ENCODE measurements at places on chromosomes 1 and 21.

- DNase-seq, result no peak
These were observed 1010.3 kb downstream of the KCNT2 start for GRCh38 chr1:195597891-195598290.

DNA sequence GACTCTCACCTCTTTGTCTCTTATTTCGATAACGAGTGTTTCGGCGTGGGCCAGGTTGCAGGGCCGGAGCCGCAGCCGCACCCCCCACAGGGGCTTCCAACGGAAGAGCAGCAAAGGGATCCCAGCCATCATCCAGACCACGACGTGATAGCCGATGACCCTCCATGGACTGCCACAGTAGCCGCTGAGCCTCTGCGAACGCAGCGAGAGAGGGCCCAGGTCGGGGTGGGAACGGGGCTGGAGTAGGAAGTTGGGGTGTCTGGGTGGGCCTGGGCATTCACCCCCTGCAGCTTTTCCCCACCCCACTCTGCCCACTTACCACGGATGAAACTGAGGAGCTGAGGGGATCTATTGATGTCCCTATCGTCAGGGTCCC lies 6.4 kb downstream of the ATP13A2 start:
- DNase-seq, result no peak

DNA sequence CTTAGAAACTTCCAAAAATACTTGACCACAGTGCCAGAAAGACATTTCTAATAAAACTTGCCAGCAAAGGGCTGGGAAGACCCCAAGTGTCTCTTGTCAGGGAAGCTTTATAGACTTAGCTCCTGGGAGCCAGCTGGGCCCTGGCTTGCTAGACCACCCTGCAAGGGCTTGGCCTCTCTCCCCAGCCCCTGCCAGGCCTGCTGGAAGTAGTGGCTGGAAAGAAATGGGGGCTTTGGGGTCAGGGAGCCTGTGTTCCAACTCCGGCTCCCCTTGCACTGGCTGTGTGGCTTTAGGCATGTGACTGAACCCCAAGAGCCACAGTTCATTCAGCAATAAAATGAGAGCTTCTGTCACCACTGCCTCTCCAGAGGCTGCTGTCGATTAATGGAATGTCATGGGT lies 31.1 kb downstream of the H3-3A start:
- DNase-seq, result no peak

- DNase-seq, result peak; percentile 76
These were observed 212.5 kb downstream of the TOMM20 start for GRCh38 chr1:234915924-234916675.

DNA sequence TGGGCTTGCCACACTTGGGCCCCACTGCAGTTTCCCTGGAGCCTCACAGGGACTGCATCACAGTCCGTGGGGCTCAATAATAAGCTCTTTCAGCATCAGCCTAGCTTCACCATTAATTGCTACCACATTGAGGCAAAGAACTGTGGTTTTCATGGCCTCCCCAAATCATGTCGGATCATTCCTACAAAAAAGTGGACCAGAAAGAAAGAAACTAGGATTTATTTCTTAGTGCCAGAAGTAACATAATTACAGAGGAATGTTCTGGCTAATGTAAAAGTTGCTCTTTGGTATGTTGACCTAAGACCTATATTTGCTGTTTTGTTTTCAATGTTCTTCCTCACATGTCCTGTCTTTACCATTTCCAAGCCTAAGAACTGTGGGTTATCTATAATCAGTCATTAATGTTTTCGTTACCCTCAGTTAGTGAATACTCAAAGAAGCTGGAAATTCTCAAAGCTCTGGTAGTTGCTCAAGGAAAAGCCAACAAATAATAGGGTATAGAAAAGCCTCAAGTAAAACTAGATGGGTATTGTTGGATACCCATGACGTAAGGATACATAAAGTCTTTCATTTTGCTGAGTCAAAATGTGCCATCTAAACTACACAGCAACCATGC lies 173.9 kb downstream of the LTN1 start:
- DNase-seq, result no peak

DNA sequence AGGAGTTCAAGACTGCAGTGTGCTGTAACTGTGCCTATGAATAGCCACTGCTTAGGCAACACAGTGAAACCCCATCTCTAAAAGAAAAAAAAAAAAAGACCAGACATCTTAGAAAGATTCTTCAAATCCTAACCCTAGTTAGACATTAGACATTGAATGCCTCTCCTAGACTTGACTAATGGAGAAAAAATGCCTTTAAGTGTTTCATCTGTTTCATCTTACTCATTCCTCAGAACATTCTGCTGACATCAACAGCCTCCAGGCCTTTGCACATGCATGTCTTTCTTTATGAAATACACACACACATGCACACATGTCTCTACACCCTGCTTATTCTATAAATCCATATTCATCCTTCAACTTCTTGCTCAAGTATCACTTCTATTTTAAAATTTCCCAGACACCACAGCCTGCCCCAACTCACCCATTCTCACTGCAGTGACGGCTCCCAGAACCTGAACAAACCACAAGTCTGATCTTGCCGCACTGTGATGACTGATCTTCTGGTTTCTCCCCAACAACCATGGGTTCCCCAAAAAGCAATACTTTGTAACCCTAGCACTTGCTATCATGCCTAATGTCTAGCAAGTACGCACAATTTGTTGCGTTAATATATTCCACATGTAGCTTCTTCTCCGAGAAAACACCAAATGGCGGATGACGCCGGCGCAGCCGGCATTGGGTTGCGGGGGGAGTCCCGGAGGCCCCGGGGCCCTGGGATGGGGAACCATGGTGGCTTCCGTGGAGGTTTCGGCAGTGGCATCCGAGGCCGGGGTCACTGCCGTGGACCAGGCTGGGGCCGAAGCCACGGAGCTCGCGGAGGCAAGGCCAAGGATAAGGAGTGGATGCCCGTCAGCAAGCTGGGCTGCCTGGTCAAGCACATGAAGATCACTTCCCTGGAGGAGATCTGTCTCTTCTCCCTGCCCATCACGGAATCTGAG lies 37.4 kb downstream of the LRRC52 start:
- DNase-seq, result no peak

- DNase-seq, result no peak
These were observed 1.1 kb upstream of the TRIM62 start for GRCh38 chr1:33182896-33183295.

GRCh38 chr1:172662464-172663109 lies 3.7 kb downstream of the FASLG start:
- DNase-seq, result no peak

DNA sequence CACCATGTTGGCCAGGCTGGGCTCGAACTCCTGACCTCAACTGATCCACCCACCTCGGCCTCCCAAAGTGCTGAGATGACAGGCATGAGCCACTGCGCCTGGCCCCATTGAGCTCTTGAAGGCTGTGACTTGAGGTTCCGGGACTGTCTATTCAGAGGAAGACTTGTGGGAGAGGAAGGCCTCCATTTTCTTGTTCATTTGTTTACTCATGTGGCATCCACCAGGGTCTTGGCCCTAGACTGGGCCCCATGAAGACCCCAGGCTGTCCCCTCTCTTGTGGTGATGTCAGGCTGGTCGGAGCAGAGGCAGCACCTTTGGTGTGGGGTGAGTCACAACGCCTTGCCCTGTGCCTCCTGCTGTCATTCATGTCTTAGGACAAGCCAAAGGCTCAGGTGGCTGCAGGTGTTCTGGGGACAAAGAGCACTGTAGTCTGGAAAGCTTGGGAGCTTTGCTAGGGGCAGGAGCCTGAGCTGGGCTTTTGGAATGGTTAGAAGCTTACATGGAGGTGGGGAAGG lies 224.6 kb upstream of the C1orf174 start:
- no peak for DNase-seq

- DNase-seq, result no peak
These were observed 204.8 kb downstream of the FCRL5 start for GRCh38 chr1:157347506-157347905.

- DNase-seq, result no peak
These were observed 4.5 kb downstream of the TBX15 start for GRCh38 chr1:118983558-118984041.

- DNase-seq, result no peak
These were observed 394.9 kb downstream of the NPHP4 start for GRCh38 chr1:5597171-5597850.
